ENCODE measurements at places on chromosomes 4 and X.
A peak's percentile ranks its signal among the peaks of the same experiment; 100 is the strongest.

DNA sequence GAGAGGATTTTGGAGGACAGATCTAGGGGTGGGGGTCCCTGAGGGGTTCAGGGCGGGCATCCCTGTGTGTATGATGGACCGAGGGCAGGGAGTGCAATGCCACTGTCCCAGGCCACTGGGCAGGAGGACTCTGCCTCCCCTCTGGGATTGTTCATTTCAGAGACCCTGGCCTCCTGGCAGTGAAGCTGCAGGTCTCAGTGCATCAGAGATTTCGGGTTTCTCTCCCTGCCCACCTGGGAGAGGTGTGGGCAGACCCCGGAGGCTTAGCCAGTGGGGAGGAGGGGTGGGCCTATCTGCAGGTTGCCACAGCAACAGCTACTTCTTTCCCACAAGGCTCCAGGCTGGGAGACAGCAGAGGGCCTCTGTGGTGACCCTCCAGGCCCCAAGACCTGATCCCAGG is 80.1 kb upstream of the LRPAP1 start:
- H3K4me3 ChIP-seq = no peak overlapping the region
- no peak overlapping the region for H3K27ac ChIP-seq
- DNase-seq = no peak
- H3K36me3 ChIP-seq = no peaks in the 10 kb centered on the region
- no peaks in the 10 kb centered on the region for H3K4me1 ChIP-seq

- no peaks in the 10 kb centered on the region for H3K4me1 ChIP-seq
- no peaks in the 10 kb centered on the region for H3K27me3 ChIP-seq
- no peak overlapping the region for H3K27ac ChIP-seq
- H3K4me3 ChIP-seq = no peak overlapping the region
- no peaks in the 10 kb centered on the region for H3K36me3 ChIP-seq
These were observed 152.3 kb upstream of the PRDX4 start for GRCh38 chrX:23515028-23515427.

GRCh38 chrX:95678679-95679078 is 1006.0 kb upstream of the DIAPH2 start:
- H3K27me3 ChIP-seq = no peaks in the 10 kb centered on the region
- H3K27ac ChIP-seq = no peak overlapping the region
- no peak for DNase-seq
- H3K4me1 ChIP-seq = no peaks in the 10 kb centered on the region

GRCh38 chr4:90648311-90648710 is 521.1 kb downstream of the CCSER1 start:
- no peaks in the 10 kb centered on the region for H3K36me3 ChIP-seq
- no peak overlapping the region for H3K4me3 ChIP-seq
- no peak overlapping the region for H3K27ac ChIP-seq
- no peak for DNase-seq
- no peaks in the 10 kb centered on the region for H3K27me3 ChIP-seq

- no peaks in the 10 kb centered on the region for H3K4me1 ChIP-seq
- no peak overlapping the region for H3K4me3 ChIP-seq
- DNase-seq = peak; percentile 30
- no peak overlapping the region for H3K27ac ChIP-seq
- H3K36me3 ChIP-seq = no peaks in the 10 kb centered on the region
- no peaks in the 10 kb centered on the region for H3K27me3 ChIP-seq
These were observed 160.7 kb upstream of the PCDH7 start for GRCh38 chr4:30559481-30559880.

DNA sequence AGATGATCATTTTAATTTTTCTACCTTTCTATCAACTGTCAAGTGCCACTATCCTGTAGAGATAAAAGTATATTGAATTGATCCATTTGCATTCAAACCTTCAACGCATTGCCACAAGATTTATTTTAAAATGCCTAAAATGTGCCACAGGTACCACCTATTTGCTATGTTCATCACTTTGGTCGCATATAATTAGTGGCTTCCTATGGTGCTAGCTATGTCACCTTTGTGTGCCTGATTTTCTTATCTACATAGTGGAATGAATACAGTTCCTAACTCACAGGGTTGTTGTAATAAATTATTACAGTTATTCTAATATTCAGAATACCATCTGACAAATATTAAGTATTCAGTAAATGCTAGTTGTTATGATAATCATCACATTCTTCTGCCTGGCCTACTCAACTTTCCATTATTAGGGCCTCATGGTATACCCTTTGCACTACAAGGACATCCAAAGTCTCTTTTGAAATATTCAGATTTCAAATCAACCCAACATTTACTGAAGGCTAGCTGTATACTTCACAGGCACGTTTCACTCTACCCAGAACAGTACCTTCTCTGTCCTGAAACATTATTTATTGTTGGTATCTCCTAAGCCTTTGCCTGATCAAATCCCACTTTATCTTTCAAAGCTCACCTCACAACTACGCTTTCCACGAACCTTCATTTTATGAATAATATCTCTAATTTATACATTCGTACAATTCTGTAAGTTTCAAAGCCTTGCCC is 62.4 kb downstream of the ANXA10 start:
- DNase-seq = no peak
- no peaks in the 10 kb centered on the region for H3K4me1 ChIP-seq
- H3K27ac ChIP-seq = no peak overlapping the region
- no peaks in the 10 kb centered on the region for H3K27me3 ChIP-seq
- no peak overlapping the region for H3K4me3 ChIP-seq

- H3K4me3 ChIP-seq = no peak overlapping the region
- H3K4me1 ChIP-seq = no peaks in the 10 kb centered on the region
- no peaks in the 10 kb centered on the region for H3K36me3 ChIP-seq
- H3K27ac ChIP-seq = peak overlapping the region; percentile 55
These were observed 58.4 kb downstream of the AMELX start for GRCh38 chrX:11351375-11352295.

- no peaks in the 10 kb centered on the region for H3K36me3 ChIP-seq
- no peaks in the 10 kb centered on the region for H3K4me1 ChIP-seq
- H3K4me3 ChIP-seq = no peak overlapping the region
These were observed 13.5 kb upstream of the STARD8 start for GRCh38 chrX:68633981-68634380.

DNA sequence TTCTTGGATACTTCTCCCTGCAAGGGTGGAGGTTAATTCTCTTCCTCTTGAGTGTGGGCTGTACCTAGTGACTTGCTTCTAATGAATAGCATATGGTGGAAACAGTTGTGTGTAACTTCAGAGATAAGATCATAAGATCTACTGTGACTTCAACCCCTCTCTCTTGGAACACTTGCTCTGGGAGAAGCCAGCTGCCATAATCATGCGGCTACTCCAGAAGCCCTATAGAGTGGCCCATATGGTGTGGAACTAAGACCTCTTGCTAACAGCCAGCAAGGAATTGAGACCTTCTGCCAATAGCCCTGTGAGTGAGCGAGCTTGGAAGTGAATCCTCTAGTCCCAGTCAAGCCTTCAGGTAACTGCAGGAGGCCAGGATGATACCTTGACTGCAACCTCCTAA is 81.1 kb downstream of the RBMX2 start:
- no peak overlapping the region for H3K27ac ChIP-seq
- no peaks in the 10 kb centered on the region for H3K4me1 ChIP-seq
- DNase-seq = no peak
- H3K36me3 ChIP-seq = no peaks in the 10 kb centered on the region

DNA sequence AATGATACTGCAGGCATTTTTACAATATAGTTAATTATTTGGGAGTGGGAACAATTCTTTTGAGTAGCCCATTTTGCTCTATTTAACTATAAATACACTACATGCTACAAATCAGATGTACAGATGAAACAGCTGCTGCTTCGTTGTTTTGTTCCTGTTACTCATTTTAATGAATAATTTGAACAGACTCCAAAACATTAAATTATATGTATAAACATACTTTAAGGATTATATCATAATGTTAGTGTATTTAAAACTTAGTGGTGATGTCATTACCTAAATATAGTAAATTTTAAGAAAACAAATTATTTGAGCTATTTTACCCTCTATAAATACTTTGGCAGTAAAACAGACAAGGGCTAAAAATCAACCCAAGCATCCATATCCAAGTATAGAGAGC is 60.7 kb downstream of the GAB1 start:
- no peaks in the 10 kb centered on the region for H3K36me3 ChIP-seq
- peaks cover 6% of the 10 kb centered on the region for H3K4me1 ChIP-seq

GRCh38 chrX:72018277-72019112 is 107.8 kb downstream of the NHSL2 start:
- peaks cover 4% of the 10 kb centered on the region for H3K4me1 ChIP-seq
- no peak overlapping the region for H3K27ac ChIP-seq
- no peaks in the 10 kb centered on the region for H3K27me3 ChIP-seq

GRCh38 chr4:46793036-46793435 is 116.0 kb downstream of the COX7B2 start:
- no peak overlapping the region for H3K27ac ChIP-seq

GRCh38 chr4:53432528-53433424 is 55.3 kb downstream of the FIP1L1 start:
- DNase-seq = no peak
- no peaks in the 10 kb centered on the region for H3K4me1 ChIP-seq
- no peaks in the 10 kb centered on the region for H3K36me3 ChIP-seq
- no peak overlapping the region for H3K4me3 ChIP-seq
- H3K27me3 ChIP-seq = no peaks in the 10 kb centered on the region
- no peak overlapping the region for H3K27ac ChIP-seq

- no peak for DNase-seq
- H3K27ac ChIP-seq = no peak overlapping the region
- no peaks in the 10 kb centered on the region for H3K4me1 ChIP-seq
- no peak overlapping the region for H3K4me3 ChIP-seq
- no peaks in the 10 kb centered on the region for H3K27me3 ChIP-seq
These were observed 71.5 kb downstream of the SLC16A2 start for GRCh38 chrX:74492720-74493201.

- no peaks in the 10 kb centered on the region for H3K4me1 ChIP-seq
- no peak overlapping the region for H3K4me3 ChIP-seq
- H3K27ac ChIP-seq = no peak overlapping the region
- no peaks in the 10 kb centered on the region for H3K27me3 ChIP-seq
- DNase-seq = no peak
These were observed 129.4 kb upstream of the PCDH18 start for GRCh38 chr4:137661693-137662092.

GRCh38 chr4:47050761-47051725 is 19.7 kb downstream of the GABRB1 start:
- no peaks in the 10 kb centered on the region for H3K36me3 ChIP-seq
- DNase-seq = no peak
- H3K27ac ChIP-seq = no peak overlapping the region
- peaks cover 4% of the 10 kb centered on the region for H3K27me3 ChIP-seq
- H3K4me3 ChIP-seq = no peak overlapping the region

DNA sequence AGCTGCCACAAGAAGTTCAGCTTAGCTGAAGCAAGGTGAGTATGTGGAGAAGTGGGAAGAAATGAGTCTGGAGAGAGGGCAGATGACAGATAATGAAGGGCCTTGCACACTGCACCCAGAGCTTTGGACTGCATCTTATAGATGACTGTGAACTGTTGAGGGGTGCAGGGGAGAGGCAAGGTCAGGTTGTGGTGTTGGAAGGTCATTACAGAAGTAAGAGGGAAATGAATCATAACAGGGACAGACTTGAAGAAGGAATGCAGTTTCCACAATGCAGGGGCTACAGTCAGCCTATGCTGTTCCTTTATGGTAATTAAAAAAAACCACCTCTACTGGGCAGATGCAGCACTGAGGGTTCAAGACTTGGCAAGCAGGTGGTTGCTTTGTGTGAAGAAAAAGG is 4.8 kb upstream of the IGFBP7 start:
- no peak overlapping the region for H3K4me3 ChIP-seq
- no peaks in the 10 kb centered on the region for H3K36me3 ChIP-seq
- no peak for DNase-seq
- H3K27me3 ChIP-seq = no peaks in the 10 kb centered on the region

DNA sequence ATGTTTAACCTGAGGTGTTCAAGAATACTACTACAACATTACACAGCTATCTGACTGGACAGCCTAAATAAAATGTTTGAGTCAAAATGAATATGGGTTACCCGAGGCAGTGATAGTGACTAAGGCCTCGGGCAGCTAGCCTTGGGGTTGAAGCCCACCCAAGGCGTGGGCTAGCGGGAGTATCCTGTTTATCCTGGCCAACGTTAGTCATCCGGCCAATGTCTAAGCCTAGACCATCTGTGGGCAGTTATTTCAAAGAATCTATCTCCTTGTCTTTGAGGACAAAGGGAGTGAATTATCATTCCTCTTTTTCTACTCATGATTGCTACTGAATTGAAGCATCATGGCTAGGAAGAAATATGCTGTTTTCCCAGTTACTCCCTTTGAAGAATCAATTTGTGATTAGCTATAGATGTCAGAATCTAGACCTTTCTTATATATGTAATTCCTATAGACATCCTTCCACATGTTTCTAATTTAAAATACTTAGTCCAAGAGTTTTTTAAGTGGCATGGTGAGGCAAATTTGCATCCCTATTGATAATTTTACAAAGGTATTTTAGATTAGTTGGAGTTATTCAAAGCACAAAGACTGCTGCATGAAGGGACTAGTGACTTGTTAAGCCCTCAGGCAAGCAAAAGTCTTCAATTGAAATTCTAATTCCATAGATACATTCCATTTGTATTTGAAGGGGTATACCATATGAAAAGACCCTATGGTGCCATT is 6.0 kb upstream of the PDGFC start:
- no peak overlapping the region for H3K27ac ChIP-seq
- H3K27me3 ChIP-seq = no peaks in the 10 kb centered on the region
- DNase-seq = no peak

GRCh38 chrX:155865193-155865592 is 16.0 kb upstream of the VAMP7 start:
- no peak overlapping the region for H3K27ac ChIP-seq
- no peaks in the 10 kb centered on the region for H3K36me3 ChIP-seq
- H3K27me3 ChIP-seq = no peaks in the 10 kb centered on the region
- no peak for DNase-seq
- H3K4me3 ChIP-seq = no peak overlapping the region
- no peaks in the 10 kb centered on the region for H3K4me1 ChIP-seq

- no peak overlapping the region for H3K27ac ChIP-seq
- no peak for DNase-seq
- H3K36me3 ChIP-seq = peaks cover under 1% of the 10 kb centered on the region
- no peaks in the 10 kb centered on the region for H3K4me1 ChIP-seq
- no peaks in the 10 kb centered on the region for H3K27me3 ChIP-seq
These were observed 41.2 kb downstream of the NCAPG start for GRCh38 chr4:17851959-17852358.

DNA sequence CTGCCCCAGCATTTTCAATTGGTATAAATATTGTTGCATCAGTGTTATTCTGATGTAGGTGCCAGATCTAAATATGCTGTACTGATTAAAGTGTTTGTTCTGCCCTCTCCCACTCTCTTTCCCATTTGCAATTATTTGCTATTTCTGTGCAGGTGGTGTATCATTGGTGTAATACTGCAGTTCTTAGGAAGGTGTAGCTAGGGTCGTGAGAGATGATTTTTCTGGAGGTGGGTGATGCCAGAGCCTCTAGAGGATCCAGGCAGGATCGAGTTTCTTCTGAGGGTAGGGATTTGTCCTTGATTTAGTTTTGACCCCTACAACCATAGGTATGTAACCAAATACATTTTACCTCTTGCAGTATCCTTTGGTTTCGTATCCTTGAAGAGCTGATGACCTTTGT is 1.9 kb downstream of the SMAD1 start:
- peaks cover 17% of the 10 kb centered on the region for H3K27me3 ChIP-seq
- peak overlapping the region; percentile 88 for H3K4me3 ChIP-seq
- H3K36me3 ChIP-seq = no peaks in the 10 kb centered on the region
- DNase-seq = no peak

- H3K4me1 ChIP-seq = no peaks in the 10 kb centered on the region
- no peak for DNase-seq
- no peak overlapping the region for H3K4me3 ChIP-seq
- H3K36me3 ChIP-seq = no peaks in the 10 kb centered on the region
- peaks cover 23% of the 10 kb centered on the region for H3K27me3 ChIP-seq
- H3K27ac ChIP-seq = no peak overlapping the region
These were observed 16.1 kb downstream of the NSG1 start for GRCh38 chr4:4402966-4403365.
